ENCODE measurements at places on chromosomes 1 and 21.

GRCh38 chr1:207817778-207818751, 66.2 kb downstream of the CD46 start:
- no peak for DNase-seq

GRCh38 chr1:3194760-3195479, 125.9 kb downstream of the PRDM16 start:
- DNase-seq: no peak

DNA sequence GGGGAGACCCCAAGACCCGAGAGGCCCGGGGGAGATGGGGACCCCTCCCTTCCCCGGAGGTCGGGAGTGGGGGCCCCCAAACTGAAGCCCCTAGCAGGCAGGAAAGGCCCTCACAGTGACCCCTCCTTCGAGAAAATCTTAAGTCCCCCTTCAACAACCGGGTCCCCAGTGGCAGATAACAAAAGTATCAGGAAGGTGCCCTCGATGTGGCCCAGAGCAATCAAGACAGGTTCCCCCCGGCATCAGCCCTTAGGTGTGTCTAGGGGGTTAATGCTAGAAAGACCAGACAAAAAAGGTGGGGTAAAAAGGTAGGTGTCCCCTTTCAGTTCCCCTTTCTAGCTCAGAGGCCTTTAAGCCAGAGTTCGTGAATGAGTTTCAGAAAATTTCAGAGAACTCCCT, 282 bp upstream of the ECE1 start:
- no peak for DNase-seq

DNA sequence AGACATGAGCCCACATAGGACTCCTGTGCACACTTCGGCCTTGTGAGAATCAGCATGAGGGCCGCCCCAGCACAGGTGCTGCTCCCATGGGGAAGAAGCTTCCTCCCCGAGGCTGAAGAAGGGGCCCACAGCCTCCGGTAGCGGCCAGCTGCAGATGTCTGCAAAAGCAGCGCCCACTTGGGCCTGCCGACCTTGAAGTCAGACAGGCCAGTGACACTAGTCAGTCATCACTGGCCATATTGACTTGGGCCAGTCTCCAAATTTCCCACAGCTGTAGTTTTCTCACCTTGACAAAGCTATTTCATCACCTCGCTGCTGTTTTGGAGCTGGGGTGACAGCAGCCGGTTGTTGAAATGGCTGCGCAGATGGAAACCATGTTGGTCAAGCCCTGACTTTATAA, 83.0 kb downstream of the RIPK4 start:
- DNase-seq: peak; percentile 51

- no peak for DNase-seq
Measured at GRCh38 chr1:10734375-10734774, 62.1 kb downstream of the CASZ1 start.

GRCh38 chr1:172727956-172728603, 69.2 kb downstream of the FASLG start:
- DNase-seq: no peak

DNA sequence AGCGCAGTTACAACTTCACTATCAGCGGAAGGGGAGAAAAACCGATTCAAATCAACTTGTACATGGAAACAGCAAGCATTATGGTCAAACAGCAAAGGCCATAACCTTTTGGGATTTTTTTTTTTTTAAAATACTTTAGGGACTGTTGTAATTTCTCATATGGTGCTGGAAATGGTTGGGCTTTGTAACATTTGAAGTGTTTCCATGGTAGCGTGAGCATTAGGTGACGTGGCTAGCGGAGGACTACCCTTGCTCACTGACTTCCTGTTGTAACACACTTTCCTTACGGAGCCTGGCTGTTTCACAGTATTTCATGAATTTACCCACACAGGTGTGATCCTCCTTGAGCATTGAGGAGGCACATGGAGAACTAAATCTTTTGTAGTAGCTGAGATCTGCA, 269.5 kb downstream of the TM2D1 start:
- DNase-seq: no peak

- DNase-seq: no peak
Measured at GRCh38 chr1:61181067-61182038, 99.0 kb downstream of the NFIA start.

GRCh38 chr1:24205345-24206082, 18.4 kb upstream of the IFNLR1 start:
- DNase-seq: no peak

DNA sequence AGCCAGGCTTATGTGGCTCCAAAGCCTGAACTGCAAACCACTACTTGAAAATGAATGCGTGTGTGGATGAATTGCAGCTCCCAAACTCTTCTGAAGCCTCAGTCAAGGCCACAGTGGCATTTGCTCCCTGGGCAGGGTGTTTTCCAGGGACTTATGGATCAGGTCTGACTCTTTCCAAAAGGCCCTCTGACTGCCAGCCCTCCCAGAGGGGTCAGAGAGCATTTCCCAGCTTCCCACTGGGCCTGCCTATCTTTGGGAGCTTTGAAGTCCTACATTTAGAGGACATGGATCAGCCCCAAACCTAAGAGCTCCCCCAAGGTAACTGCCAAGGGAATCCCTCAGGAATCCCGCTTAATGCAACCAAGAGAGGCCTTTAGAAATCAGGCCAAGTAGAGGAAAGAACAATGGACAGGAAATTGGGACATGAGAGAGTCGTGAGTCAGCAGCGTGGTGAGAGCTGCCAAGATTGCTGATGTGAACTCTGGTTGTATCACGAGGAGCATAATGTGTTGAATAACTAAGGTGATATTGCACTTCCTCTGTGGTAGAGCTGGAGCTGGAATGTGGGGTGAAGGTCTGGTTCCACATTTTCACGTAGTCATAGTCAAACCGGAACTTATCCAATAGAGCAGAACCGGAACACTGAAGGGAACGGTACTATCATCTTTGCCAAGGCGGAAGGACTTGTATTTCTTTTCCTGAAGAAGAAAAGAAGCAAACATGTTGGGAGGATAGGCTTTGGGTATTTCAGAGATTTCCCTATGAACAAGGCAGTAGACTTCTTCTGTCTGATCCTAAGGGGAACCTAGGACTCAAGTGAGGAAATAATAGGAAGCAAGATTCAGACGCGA, 99.4 kb upstream of the JUN start:
- peak; percentile 78 for DNase-seq

- no peak for DNase-seq
Measured at GRCh38 chr1:180881806-180882509, 30.7 kb upstream of the KIAA1614 start.

GRCh38 chr1:66168467-66168887, 365.5 kb upstream of the SGIP1 start:
- no peak for DNase-seq

DNA sequence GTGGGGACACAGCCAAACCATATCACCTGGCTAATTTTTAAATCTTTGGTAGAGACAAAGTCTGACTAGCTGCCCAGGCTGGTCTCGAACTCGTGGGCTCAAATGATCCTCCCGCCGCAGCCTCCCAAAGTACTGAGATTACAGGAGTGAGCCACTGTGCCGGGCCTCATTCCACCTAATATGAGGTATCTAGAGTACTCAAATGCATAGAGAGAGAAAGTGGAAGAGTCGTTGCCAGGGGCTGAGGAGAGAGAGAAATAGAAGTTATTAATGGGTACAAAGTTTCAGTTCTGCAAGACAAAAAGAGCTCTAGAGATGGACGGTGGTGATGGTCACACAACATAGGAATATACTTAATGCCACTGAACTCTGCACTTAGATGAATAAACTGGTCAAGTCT, 119.6 kb downstream of the TOMM20 start:
- DNase-seq: peak; percentile 40

- no peak for DNase-seq
Measured at GRCh38 chr1:167689567-167689920, 32.2 kb upstream of the MPZL1 start.

- DNase-seq: no peak
Measured at GRCh38 chr1:236575523-236575922, 28.8 kb downstream of the HEATR1 start.

- no peak for DNase-seq
Measured at GRCh38 chr1:17998889-17999288, 108.7 kb upstream of the IGSF21 start.

- DNase-seq: no peak
Measured at GRCh38 chr1:207470927-207471326, 16.8 kb downstream of the CR2 start.

DNA sequence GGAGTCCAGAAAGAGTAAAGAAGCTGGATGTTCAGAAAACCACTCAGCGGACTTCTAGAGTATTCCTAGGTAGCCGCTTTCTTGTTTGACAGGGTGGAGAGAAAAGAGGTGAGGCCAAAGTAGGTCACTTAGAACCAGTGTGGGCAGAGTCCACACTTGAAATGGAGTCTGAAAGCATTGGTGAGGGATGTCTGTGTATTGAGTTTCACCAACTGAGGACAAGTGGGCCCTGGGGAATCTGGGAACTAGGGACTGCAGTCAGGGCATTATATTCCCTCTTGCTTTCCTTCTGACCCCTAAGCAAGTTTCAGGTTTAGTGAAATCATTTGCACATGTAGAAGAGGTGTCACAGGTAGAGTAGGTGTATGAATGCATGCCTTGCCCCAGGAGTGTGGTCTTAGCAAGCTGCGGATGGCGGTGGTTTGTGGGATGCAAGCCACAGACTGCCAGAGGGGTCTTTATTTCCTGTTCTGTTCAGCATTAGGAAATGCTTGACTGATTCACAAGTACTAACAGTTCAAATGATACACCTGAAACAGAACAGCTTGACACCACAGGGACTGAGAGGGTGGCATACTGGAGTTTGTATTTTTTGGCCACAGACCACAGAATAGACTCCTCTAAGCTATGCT, 1.1 kb upstream of the GNG12 start:
- DNase-seq: no peak

DNA sequence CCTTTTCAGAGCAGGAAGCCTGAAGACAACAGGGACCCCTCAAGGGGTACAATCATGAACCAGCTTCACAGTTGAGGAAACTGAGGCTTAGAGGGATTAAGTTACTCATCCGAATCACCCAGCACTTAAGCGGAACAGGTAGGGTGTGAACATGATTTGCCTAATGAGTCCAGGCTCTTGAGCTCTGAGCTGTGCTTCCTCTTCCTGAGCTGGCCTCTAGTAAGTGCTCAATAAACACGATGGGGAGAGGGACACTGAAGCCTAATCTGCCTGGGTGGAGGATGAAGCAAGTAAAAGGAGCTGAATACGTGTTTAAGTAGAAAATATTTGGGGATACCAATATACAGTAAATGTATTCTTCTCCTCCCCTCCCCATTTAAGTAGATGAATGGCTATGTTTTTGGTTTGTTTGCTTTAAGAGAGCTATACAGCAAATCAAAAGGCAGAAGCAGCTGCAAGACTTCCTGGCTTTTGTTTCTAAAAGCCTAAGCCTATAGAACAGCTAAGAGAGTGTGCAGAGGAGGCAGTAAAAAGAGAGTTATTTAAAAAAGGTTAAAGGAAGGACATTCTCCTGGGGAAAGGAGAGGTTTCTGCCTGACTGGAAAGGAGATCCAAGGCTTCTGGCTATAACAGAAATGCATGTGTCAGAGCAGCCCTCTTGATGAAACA, 20.5 kb downstream of the STPG1 start:
- DNase-seq: no peak

- DNase-seq: no peak
Measured at GRCh38 chr1:27372808-27373690, 1.6 kb downstream of the FCN3 start.

- no peak for DNase-seq
Measured at GRCh38 chr1:210445485-210445884, 116.8 kb downstream of the HHAT start.

GRCh38 chr1:226110249-226111097, 48.0 kb downstream of the H3-3A start:
- DNase-seq: peak; percentile 81

DNA sequence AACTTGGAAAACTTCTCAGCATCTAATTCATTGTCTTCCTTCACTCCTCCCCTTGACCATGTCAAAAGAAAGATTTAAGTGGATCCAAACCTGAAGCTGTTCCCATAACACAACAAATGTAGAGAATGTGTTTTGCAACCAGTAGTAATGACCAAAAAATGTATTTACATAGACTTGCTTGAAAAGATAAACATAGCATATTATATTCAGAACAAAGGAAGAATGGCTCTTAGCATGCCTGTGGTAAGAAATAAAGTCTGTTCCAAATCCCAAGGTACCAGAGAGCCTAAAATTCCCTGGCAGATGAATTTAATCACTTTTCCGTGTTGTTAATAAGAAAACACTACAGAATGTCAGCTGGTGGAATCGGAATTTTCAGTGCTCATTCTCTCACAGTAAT, 36.8 kb downstream of the FMO3 start:
- DNase-seq: no peak

- no peak for DNase-seq
Measured at GRCh38 chr21:15005391-15005790, 59.4 kb downstream of the NRIP1 start.

GRCh38 chr1:162676087-162676486, 43.8 kb downstream of the DDR2 start:
- DNase-seq: no peak

All from sciatic nerve (tissue), 2 donors.